Germinal center (tissue), 1 donor: ENCODE measurements at places on chromosomes 11 and 22.

DNA sequence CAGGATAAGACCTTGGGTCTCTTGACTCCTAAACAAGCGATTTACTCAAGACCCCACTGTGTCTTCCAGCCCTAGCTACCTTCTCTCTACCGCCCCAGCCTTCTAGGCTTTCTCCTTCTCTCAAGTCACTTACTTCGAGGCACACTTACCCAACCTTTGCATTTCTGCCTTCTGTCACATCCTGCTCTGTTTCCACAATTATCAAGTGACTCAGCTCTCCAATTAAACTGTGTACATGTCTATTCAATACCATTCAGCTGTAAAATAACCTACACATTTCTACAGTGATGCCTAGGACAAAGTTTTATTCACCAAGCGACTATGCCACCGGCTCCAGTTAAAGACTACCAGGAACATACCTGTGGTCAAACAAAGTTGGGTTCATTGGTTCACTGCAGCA, 69.0 kb downstream of the LARGE1 start:
- DNase-seq, result no peak

DNA sequence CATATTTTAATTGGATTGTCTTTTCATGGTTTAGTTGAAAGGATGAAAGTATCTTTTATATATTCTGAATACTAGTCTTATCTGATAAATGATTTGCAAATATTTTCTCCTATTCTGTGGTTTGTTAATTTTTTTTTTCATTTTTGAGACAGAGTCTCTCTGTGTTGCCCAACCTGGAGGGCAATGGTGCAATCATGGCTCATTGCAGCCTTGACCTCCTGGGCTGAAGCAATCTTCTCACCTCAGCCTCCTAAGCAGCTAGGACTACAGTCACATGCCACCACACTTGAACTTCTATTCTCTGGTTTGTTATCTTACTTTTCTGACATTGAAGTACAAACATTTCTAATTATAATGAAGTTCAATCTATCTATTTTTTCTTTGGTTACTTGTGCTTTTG, 30.0 kb upstream of the FAR1 start:
- DNase-seq, result no peak

- no peak for DNase-seq
Observed at GRCh38 chr22:46546466-46547178, 9.2 kb upstream of the CELSR1 start.

DNA sequence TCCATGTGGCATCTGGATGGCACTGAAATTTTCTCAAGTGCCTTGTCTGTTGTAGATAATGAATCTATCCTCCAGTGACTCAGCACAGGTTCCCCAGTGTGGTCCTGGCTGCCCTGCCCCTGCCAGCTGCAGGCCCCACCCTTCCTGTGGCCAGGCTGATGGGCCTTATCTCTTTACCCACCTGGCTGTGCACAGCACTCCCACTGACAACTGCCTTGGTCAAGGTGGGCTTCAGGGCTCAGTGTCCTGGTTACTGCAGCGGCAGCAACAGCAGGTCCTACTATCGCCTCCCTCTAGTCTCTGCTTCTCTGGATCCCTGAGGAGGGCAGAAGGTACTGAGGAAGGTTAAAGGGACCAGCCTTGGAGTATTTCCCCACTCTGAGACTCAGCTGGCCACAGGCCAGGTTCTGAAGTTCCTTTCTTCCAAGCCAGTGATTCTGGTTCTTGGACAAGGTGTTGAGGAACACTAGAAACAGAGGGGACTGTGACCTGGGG, 3.1 kb downstream of the HMBS start:
- no peak for DNase-seq

- no peak for DNase-seq
Observed at GRCh38 chr11:86869531-86869930, 69.2 kb downstream of the PRSS23 start.

DNA sequence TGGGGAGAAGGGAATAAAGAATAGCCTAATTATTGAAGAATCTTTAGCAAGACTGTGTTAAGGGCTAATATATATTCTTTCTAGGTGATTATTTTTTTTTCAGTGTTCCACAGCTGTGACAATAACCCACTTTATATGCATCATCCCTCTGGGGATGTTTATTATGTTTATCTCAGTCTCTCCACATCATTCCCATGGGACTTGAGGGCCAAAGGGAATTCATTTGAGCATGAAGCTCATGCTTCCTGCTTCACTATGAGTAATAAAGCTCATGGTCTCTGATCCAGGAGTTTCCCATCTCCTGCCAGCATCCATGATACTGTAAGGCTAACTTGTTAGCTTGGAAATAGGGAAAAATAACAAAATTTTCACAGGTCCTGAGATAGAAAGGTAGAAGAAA, 1888.4 kb downstream of the LRRC4C start:
- no peak for DNase-seq
